ENCODE measurements at places on chromosomes 1 and 21.

GRCh38 chr1:3939242-3940080 lies 39.4 kb upstream of the C1orf174 start:
- no peak for DNase-seq

- no peak for DNase-seq
Measured at GRCh38 chr21:35217504-35218060, 168.5 kb upstream of the RUNX1 start.

- DNase-seq: no peak
Measured at GRCh38 chr1:50724626-50725286, 235.3 kb downstream of the FAF1 start.

- DNase-seq: no peak
Measured at GRCh38 chr1:2967329-2967725, 53.9 kb upstream of the ACTRT2 start.

- DNase-seq: no peak
Measured at GRCh38 chr1:150765296-150765976, at the start of gene CTSS. TSS of gene CTSS (minus strand) at chr1:150765778. CDS start at chr1:150764763, 1,015 bp downstream.

DNA sequence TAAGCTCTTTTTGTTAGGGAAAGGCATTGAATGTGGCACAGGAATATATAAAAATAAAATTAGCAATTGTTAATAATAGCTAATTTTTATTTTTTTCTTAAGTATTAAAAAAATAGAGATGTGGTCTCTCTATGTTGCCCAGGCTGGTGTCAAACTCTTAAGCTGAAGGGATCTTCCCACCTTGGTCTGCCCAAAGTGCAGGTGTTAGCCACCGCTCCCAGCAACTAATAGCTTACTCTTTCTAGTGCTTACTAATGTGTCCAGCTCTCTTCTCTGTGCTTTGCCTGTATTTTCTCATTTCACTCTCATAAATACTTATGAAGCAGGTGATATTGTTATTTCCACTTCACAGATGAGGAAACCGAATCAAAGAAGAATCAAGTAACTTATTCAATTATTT lies 13.4 kb upstream of the IL24 start:
- DNase-seq: no peak

DNA sequence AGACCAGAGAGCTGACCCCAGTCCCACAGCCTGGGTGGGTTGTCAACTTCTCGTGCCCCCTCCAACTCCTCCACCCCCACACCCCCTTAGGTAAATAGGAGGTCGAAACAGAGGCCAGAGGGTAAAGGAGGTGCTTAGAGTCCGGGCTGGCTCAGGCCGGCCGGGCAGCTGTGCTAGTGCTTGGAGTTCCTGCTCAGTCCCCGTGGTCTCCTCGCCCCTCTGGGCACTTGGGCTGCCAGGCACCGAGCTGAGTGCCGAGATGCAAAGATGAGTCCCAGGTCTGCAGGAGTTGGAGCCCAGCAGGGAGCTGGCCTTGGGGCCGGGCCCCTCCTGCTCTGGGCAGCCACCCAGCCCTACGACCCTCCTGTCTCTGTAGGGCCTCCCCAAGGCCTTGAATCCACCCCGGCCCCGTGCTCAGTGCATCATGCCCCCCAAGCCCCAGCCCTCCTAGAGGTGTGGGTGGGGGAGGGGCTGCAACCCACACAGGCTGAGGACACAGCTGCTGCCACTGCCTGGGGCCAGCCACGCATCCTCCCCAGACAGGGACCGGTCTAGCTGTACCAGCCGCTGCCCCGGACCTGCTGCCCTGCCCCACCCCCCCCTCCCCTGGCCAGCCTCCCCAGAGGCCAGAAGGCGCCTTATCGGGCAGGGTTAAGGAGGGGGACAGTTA lies 1.9 kb downstream of the SMIM1 start:
- no peak for DNase-seq

GRCh38 chr1:74571891-74572290 lies 59.5 kb upstream of the LRRC53 start:
- no peak for DNase-seq

- DNase-seq: no peak
Measured at GRCh38 chr1:115299266-115299665, 38.8 kb downstream of the NGF start.

- no peak for DNase-seq
Measured at GRCh38 chr21:38188037-38188436, 68.8 kb upstream of the KCNJ15 start.

- no peak for DNase-seq
Measured at GRCh38 chr1:187476671-187477070, 647.9 kb downstream of the PLA2G4A start.

GRCh38 chr1:230104395-230105244 lies 37.6 kb downstream of the GALNT2 start:
- no peak for DNase-seq

DNA sequence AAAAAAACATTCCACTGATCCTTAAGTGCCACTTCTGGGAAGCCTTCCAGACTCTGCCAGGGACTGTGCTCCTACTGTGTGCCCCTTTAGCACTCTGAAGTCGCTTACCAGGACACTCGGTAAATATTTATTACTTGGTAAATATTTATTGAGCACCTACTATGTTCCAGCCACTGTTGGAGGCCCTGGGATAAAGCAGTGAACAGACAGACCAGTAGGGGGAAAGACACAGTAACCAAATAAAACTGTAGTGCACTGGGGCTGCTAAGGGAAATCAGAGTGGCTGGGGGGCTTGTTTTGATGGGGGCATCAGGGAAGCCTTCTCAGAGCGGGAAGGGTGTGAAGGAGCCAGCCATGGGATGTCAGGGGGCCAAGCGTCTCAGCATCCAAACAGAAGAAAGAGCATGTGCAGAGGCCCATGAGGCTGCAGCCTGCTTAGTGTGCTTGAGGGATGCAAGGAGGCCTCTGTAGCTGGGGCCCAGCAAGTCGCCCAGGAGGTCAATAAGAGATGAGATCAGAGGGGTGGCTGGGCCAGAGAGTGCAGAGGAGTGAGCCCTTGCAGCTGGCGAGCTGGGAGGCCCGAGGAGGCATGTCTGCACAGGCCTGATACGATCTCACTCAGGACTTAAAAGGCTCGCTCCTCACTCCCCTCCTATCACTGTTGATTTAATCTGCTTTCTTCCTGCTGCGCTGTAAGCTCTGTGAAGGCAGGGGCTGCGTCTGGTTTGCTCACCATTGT lies 28.6 kb downstream of the KAZN start:
- no peak for DNase-seq

GRCh38 chr1:49226758-49227157 lies 450.1 kb upstream of the BEND5 start:
- DNase-seq: no peak

- no peak for DNase-seq
Measured at GRCh38 chr21:38796424-38796823, 9.3 kb upstream of the ETS2 start.

GRCh38 chr1:109621379-109622136 lies 1.9 kb downstream of the AMPD2 start:
- no peak for DNase-seq

DNA sequence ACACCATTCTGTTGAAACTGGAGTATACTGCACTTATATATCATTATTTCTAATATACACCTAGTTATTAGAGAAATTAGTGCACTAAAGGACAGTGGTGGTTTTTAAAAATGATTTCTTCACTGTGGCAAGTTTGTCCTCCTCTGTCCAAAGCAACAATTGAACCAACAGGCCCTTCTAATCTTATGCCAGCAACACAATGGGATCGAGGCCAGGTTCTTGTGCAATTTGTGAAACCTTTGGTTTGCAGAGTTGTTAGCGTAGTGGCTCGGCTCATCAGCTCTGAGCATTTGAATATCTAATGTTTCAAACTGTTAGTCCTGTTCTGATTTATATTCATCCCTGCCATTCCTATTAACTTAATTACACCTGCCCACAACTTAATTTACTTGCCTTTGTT lies 9.9 kb upstream of the LRRC39 start:
- DNase-seq: no peak

Measured in NCI-H1930 (cell line).